GOT3 (cell line): ENCODE measurements at places on chromosomes 11 and 22.

DNA sequence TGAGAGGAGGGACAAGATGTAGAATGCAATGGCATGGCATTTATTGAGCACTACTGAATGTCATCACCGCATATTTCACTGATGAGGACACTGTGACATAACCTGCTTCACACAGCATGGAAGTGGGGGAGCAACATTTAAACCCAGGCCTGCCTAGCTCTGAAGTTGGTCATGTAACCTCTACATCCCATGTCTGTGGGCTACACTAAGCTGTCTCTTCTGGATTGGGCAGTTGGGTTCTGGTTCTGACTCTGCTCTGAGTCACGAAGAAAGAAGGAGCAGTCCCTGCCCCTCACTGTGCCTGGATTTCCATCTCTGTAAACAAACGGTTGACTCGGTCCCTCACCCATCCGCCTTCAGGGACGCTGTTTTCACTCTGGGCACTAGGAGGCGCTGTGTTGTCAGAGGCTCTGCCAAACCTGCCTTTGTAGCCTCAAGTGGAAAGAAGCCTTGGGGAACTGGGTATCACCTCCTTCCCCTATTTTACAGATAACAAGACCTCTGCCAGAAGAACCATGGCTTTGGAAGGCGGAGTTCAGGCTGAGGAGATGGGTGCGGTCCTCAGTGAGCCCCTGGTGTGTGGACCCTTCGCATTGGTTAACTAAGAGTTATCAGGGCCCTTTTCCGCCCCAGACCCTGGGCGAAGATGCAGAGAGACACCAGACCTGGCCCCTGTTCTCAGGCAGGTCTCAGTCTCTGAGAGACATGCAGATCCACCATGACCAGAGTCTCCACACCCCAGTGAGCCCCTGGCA, 12.7 kb upstream of the ARHGEF17 start:
- DNase-seq: peak; percentile 78

DNA sequence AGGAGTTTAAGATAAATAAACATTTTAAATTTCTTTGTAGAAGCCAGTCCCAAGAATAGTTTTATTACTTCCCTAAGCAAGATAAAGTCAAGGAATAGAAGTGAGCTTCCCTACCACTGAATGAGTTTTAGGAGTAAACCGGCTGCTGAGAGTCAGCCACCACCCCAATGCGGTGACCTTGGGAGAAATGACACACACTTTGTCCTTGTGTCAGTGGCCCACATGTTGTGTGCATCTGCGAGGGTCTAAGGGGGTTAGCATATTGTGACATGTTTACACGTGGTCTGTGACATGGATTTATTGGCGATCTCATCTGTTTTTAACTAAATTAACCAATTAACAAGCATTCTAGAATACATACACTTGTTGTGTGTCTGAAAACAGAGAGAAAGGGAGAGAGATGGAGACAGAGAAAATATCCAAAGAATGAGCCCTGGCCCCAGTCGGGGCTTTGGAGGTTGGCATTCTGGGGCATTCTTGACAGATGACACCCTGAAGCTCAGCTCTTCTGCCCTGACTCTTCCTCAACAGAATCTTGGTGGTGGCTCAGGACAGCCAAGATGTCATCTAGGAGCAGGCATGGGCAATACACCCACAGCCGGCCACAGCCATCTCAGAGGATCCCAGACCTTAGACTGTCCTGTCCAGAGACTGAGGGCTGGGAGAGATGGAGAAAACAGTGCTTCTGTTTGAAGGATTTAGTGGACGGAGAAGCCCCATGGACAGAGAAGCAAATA, 29.7 kb upstream of the TMPRSS4 start:
- no peak for DNase-seq

DNA sequence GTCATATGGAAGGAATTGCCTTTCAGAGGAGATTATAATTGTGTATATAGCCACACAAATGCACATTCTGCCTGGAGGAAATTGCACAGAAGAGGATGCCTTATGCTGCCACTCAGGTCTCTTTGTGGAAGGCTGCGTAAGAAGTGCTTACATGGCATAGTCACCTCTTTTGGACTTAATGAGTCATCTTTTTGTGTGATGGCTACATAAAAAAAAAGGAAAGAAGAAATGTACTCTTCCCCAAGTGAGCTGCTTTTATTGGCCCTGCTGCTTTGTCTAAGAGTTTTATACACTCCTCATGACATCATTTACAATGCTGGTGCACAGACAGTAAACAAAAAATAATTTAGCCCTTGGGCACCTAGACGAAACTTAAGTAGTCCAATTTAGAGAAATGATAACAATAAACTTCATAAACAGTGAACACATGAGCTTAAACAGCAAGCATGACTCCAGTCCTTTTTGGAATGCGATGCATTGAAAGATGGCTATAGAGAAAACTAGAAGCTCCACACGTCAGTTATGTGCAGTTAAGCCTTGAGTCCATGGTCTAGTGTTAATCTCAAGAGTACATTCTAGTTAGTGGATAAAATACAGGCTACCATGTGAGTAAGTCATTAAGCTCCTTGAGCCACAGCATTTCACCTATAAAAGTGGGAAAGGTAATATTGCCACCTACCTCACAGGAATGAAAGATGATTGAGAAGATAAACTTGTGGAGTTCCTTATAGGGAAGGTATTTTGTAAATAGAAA, 12.0 kb downstream of the CSTPP1 start:
- no peak for DNase-seq

- DNase-seq: no peak
Observed at GRCh38 chr22:49380828-49381114, 446.9 kb downstream of the BRD1 start.

DNA sequence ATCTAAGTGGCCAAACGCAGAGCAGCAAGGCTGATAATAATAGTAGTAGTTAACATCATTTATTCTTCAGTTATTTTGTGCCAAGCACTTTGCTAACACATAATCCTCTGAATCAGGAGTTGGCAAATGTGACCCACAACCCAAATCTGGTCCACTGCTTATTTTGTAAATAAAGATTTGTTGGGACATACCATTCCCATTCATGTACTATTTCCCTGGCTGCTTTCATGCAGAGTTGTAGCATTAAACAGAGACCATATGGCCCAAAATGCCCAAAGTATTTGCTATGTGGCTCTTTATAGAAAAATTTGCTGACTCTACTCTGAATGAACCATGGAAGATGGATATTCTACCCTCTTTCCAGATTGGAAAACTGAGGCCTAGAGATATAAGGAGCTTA, 50.3 kb downstream of the COMMD9 start:
- no peak for DNase-seq

GRCh38 chr11:125236072-125236825, 71.7 kb downstream of the PKNOX2 start:
- DNase-seq: no peak

- DNase-seq: no peak
Observed at GRCh38 chr22:22178992-22179391, 65.6 kb upstream of the VPREB1 start.

- no peak for DNase-seq
Observed at GRCh38 chr11:103703437-103703836, 333.0 kb upstream of the DDI1 start.

- no peak for DNase-seq
Observed at GRCh38 chr11:92667486-92668152, 301.8 kb upstream of the MTNR1B start.

DNA sequence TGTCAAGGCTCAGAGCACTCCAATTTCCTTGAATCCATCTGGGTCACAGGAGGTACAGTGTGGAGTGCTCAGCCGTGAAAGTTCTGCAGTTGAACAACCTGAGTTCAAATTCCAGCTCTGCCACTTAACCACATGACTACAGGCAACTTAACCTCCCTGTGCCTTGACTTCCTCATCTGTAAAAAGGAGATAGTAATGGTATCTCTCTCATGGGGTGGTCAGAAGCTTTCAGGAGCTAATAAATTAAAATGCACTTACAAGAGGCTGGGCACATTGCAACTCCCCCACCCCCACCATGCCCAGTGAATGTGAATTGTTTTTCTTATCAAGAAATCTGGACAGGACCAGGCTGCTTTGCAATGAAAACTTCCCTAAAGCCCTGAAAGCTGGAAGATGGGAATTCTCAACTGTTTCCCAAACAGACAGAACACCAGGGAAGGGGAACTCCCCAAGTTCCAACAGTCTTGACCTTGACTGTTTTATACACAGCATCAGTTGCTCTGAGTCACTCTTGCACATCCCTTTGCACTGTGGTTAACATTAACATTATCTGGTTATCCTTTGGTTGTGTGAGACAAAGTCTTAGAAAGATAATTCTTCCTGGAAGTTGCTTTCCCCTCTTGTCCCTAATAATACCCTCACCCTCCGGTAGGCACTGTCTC, 137.0 kb downstream of the SLC1A2 start:
- no peak for DNase-seq

- DNase-seq: no peak
Observed at GRCh38 chr11:121068787-121069186, 32.3 kb upstream of the TECTA start.

DNA sequence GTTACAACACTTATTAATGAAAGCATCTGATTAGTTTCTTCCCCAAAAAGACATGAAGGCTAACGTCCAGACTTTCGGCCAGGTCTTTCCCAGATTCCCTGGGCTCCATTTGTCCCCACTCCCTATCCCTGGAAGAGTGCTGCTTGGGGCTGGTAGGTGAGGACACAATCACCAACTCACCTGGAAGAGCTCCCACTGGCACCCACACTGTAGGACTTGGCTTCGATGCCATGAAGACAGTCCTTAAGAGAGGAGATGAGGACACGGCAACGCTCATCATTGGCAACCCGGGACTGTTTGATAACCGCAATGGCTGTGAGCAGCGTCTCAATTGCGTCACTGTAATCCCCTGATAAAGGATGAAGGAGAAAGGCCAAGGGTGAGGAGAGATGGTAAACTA, 18.2 kb downstream of the CPSF7 start:
- DNase-seq: no peak

- no peak for DNase-seq
Observed at GRCh38 chr11:60724420-60724819, at the start of gene MS4A18. TSS of gene MS4A18 (plus strand) at chr11:60724720.

DNA sequence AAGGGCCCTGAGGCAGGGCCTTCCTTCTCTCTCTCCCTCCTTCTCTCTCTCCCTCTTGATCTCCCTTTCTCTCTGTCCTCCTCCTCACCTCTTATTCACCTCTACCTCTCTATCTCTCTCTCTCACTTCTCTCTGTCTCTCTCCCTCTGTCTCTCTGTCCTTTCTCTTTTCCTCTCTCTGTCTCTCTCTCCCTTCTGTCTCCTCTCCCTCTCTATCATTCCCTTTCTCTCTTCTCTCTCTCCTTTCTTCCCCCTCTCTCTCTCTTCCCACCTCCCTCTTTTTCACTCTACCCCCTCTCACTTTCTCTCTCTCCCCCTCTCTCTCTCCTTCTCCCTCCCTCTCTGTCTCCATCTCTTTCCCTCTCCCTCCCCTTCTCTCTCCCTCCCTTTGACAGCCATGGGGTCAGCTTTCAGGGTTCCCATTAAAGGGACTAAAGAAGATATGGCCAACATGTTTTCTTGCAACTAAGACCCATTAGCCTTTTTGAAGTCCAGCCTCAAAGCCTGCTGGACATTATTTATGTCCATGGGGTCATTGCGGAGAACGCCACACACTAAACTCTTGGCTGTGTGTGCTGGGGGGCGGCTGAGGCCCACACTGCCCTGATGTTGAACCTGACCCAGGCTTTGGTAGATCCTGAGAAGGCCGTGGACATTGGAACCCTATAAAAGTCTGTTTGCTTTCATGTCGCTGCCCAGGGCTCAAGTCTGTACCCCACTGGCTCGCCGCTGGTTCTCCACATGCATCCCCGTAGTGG, 15.0 kb downstream of the ANO1 start:
- no peak for DNase-seq

DNA sequence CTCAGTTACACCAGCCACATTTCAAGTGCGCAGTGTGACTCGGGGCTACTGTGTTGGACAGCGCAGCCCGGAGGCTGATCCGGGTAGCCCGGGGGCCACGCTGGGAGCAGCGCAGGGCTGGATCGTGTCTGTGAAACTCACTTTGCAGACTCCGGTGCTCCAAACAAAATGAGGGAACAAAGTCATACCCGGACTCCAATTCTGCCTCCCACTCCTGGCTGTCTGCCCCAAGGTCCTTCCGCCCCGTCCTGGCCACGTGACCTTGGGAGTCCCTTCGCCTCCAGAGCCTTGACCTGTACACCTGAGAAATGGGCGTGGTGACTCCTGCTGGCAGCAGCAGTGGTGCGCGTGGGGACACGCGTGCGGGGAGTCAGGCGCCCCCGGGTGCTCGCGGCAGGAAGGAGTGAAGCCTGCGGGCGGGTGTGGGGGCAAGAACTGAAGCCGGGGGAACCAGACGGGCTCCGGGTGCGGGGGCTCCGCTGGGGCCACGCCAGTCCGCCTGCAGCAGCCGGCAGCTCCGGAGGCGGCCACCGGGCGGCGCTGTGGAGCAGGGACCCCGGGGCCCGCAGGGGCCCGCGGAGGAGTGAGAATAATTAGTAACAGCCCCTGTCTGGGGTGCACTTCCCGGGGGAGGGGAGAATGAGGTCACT, 42.4 kb downstream of the KCNJ4 start:
- no peak for DNase-seq

- DNase-seq: no peak
Observed at GRCh38 chr11:32527261-32528175, 56.1 kb upstream of the EIF3M start.

GRCh38 chr22:25644122-25644521, 79.6 kb downstream of the GRK3 start:
- DNase-seq: no peak
